ENCODE measurements at places on chromosomes 11 and 22. TPM values are rescaled to one million over a fixed set of nuclear protein-coding genes. Genes with fewer than 3 reads are reported as not detected.

DNA sequence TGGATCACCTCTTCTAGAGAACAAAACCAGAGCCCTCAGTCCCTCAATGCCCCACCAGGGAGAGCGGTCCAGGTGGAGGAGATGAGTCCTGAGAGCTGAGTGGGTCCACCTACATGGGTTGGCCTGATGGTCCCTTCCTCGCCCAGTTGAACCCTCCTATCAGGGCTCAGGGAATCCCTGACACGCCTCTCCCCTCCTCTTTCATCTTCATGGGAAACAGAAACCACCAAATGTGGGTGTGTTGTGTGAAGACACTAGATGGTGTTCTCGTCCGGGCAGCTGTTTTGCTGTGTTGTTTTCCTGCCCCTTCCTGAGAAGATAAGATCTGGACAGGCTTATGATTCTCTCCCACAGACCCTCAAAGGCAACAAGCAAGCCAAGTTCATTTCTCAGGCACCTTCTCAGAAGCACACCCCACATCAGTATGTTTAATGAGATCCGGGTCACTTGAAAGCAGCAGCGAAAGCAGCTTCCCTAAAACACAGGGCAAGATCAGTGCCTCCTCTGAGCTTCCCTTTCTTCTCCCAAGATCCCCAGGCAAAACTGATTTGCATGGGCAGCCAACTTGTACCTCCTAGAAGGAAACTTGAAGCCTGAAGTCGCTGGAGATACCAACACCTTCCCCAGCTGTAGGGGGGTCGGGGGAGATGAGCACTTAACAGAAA is 35.3 kb upstream of the POU2AF1 start:
- no peak for DNase-seq

- DNase-seq: no peak
Measured at GRCh38 chr22:20031732-20032406, 11.0 kb downstream of the TANGO2 start.

- no peak for DNase-seq
Measured at GRCh38 chr11:126210871-126211235, 597 bp downstream of the RPUSD4 start.

GRCh38 chr11:75386942-75387630 is 12.2 kb upstream of the RPS3 start:
- no peak for DNase-seq

GRCh38 chr11:120630122-120630521 is 118.6 kb downstream of the GRIK4 start:
- no peak for DNase-seq

DNA sequence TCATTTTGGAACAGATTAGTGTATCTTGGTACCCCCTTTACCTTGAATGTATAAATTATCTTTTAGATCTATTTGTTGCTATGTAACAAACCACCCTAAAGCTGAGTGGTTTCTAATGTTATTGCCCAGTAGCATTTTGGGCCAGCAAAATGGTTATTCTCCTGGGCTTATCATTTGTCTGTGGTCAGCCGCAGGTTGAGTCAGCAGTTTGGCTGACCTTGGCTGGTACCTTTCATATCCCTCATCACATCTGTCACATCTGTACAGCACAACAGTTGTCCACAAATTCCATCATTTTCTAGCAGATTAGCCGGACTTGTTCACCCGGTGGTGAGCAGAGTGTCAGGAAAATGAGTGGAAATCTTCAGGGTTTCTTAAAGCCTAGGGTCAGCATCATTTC is 588.5 kb upstream of the ARHGAP42 start:
- DNase-seq: no peak

DNA sequence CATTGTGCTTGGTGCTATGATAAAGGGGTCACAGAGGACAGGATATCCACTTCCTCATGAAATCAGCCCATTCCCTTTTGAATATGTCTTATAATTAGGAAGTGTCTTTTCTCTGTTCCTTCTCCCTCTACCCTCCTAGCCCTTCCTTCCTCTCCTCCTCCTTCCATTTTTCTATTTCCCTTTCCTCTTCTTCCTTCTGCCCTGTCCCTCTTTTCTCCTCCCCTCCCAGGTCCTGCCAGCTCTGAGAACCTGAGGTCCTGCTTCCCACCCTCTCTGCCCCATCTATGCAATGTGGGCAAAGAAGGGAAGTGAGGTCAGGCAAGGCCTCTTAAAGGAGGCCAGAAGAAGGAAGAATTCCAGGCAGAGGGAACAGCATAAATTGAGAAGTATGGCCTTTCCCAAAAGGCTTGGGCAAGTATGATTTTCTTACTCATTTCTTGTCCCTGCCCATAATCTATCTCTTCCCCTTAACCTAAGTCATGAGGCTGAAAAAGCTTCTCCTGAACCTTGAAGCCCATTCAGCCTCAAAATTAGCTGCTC is 7.7 kb upstream of the UBASH3B start:
- DNase-seq: no peak

GRCh38 chr11:118522571-118523072 is 4.7 kb upstream of the TTC36 start:
- no peak for DNase-seq

DNA sequence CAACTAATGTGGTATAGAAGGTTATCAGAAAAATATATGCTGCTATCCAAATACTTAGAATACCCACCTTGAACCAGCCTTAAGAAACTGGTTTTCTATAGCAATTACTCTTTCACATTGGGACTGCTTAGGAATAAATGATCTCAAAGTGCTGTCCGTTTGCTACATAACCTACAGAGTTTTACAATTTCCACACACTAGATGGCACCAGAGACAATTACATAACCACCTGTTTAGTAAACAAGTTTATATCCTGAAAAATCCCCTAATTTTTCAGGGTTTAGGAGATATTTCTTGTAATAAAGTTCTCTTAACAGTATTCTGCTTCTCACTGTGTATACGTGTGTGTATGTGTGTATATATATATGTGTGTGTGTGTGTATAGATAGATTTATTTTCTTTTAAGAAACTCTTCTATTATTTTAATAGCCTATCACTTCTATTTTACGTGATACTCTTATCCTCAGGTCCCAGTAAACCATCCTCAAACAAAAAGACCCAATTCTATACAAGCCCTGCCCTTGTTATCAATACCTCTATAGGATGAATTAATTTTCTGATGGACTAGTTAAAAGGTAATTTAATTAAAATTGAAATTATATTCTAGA is 6.7 kb upstream of the OR5I1 start:
- DNase-seq: no peak

DNA sequence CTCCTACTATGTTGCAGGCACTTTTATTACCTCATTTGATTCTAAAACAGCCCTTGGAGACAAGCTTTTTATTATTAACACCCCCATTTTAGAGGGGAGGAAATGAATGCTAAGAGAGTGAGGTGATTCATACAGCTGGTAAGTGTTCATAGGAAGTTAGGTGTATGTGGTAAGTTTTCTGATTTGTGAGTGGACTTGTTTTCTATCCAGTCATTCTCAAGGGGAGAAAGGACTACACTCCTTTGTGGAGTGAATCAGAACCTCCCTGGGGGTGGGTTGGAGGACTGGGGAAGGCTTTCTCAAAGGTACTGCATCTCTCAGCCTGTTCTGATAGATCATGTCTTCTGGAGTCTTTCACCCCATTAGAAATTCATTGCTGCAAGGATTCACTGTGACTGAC is 23.5 kb downstream of the PKNOX2 start:
- no peak for DNase-seq

- no peak for DNase-seq
Measured at GRCh38 chr22:30685178-30685577, 9.5 kb upstream of the OSBP2 start.

DNA sequence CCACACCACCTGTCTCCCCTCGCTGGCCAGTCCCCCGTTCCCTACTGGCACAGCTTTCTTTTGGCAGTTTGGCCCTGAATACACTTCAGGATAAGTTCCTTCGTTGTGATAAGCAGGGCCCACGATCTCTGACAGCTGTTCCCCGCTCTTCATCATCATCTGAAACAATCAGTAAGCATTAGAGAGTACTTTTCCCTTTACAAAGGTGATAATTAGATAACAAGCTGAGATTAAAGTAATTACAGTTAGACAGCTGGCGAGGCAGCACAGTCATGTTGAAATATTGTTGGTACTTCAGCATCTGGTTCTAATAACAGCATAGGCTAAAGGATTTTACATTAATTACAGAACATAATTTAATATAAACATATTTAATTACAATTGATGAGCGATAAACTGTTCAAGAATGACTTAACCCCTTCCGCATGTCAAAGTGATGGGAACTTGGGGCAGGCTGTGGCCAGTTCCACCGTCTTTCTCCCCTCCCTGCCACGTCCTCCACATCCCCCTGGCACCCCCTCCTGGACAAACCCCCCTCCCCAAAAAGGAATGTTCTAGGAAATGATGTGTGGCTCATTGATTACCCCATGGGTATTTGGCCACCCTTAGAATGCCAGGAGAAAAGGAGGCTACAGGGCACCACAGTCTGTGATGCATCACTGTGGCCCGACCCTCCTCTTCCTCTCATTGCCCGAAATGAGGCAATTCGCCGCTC is 134.9 kb downstream of the RCN1 start:
- no peak for DNase-seq

- no peak for DNase-seq
Measured at GRCh38 chr11:103953797-103954486, 82.5 kb upstream of the DDI1 start.

GRCh38 chr11:27723687-27724086 is 23.4 kb upstream of the BDNF start:
- no peak for DNase-seq

GRCh38 chr11:131904756-131905155 is 534.3 kb downstream of the NTM start:
- no peak for DNase-seq

DNA sequence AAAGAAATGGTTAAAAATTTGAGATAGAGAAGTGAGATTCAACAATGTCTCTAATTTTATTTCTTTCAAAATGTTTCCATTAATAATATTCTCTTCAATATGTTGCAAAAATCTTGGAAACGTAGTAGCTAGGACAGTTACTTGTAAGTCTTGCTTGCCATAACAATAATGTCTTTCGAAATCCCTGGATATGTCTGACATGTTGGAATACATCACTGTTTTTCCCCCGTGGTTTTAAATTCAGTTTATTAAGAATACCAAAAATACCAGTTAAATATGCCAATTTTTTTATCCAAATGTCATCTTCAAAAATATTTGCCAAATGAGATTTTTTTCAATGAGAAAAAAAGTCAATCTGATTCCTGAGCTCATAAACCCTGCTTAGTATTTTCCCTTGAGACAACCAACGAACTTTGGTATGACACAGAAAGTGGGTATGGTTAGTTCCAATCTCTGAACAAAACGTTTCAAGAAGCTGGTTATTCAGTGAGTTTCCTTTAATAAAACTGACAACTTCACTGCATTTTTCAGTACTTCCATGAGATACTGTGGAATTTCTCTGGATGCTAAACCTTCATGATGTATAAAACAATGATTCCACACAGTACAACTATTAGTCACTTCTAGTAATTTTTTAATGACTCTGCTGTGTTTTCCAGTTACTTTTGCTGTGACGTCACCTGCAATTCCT is 36.7 kb upstream of the AMPD3 start:
- no peak for DNase-seq

NAALAD2 gene
- 1.8 TPM for total RNA-seq

PHOX2A gene
- total RNA-seq: not detected

C11orf65 gene
- 0.69 TPM for total RNA-seq

MRGPRE gene
- total RNA-seq: 0.42 TPM

BACE1 gene
- 14.9 TPM for total RNA-seq

APOBEC3F gene
- total RNA-seq: 4.4 TPM
